ENCODE measurements at places on chromosomes 2 and 18.

DNA sequence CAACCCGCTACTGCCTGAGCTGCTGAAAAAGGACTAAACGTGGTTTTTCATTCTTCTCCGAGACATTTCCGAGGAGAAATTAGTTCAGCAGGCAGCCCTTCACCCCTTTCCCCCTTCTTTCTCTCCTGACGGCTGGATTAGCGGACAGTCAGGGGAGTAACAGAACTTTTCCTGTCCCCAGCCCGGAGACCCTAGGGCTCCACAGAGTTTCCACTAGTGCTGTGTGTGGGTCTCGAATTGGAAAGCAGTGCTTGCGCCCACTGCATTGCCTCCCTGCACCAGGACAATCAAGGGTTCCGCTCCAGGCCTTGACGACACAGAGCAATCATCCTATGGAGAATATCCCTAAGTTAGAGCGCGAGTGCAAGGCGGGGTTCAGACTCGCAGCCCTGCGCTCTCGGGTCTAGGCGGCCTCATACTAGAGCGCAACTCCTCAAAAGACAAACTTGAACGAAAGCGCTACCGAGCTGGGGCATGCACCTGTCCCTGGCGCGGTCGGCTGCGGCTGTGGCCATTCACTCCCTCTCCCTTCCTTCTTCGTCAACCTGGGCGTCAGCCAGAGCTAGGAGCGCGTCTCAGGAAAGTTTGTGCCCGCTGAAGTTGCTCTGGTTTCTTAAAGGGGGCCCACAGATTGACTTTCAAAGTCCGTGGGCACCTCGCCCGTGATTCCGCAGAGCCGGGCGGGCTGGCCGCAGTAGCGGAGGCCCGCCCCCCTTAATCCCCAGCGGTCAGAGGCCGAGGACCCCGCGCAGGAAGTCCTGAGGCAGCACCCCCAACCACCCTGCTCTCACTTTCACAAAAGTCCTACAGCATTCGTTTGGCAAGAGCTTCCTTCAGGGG is 801 bp downstream of the OSR1 start:
- DNase-seq, result peak; percentile 37

GRCh38 chr2:55408098-55408882 is 11.4 kb downstream of the CCDC88A start:
- peak; percentile 47 for DNase-seq

DNA sequence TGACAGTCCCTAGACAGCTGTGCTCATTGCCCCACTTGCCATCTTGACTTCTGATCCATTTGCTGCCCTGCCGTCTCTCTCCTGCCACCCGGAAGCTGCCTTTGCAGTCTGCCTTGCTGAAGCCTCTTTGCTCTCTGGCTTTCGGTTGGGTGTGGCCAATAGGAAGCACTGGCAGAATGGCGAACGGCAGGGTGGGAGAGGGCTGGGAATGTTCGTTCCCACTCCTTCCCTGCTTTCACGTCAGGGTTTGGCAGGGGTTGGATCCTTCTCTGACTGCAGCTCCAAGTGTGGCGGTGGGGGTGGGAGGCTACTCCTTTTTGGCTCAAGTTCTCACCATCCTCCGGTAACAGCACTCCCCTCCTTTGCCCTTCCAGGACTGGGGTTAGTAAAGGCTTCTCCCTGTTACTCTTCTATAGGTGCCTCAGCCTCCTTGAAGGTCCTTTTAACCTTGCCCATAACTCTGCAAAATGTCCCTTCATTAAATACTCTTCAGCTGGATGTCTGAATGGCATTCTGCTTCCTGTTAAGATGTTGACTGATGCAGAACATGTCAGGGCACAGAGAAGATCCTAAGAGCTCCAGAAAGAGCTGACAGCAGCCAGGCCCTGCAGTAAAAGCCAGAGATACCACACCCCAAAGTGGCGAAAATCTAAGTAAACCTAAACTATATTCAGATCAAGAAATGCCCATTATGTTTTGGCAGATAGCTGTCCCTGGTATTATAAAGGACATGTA is 299.7 kb downstream of the CDCA7 start:
- no peak for DNase-seq

DNA sequence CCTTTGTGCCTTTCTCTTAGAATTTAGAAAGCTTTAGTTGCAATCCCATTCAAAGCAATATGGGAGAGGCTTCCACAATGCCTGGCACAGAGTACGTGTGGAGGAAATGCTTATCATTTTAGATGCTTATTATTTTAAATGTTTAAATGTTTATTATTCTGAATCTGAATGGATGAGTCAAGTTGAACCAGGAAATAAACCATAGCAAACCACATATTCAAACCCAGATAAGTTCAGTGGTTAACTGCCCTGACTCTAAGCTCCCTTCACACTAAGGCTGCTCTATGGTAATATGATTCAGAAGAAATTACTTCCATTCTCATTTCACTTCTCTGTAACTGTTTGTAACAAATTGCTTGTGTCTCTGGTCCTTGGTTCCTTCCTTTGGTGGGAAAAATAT is 5.2 kb upstream of the PPP4R1 start:
- peak; percentile 10 for DNase-seq

- peak; percentile 83 for DNase-seq
Measured at GRCh38 chr2:33275689-33276444, 200.6 kb upstream of the RASGRP3 start.
